Mesothelial cell of epicardium (in vitro differentiated cells): ENCODE measurements at places on chromosomes 3 and 15.

DNA sequence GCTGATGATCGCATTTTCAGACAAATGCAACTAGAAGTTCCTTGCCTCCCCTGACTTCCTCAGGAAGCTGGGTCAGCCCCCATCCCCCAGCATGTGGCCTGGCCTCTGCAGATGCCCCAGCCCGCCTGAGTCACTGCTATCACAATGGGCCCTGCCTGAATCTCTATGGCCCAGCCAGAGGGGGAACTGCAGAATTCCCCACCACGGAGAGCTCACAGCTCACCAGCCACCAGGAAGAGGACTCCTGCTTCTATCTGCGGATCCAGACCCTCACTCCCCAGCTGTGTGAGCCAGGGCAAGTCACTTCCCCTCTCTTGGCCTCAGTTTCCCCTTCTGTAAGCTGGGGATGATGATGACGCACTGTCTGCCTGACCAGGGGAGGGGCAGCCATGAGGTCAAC, 6.9 kb downstream of the PLXND1 start:
- DNase-seq = no peak

DNA sequence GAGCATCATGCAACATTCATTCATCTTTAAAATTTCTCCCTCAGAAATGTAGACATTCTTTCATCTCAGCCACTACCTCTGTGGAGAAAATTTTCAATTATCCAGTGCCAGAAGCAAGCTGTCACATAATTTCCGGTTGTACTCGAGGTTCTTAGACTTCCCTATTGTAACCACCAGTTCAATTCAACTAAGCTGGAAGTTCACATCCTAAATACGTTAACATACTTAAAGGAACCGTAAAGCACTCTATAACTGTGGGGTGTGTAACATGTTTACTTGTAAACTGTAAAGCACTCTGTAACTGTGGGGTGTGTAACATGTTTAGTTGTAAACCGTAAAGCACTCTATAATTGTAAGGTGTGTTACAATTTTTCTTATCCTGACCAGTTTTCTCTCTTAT, 150.3 kb downstream of the PLCL2 start:
- no peak for DNase-seq

DNA sequence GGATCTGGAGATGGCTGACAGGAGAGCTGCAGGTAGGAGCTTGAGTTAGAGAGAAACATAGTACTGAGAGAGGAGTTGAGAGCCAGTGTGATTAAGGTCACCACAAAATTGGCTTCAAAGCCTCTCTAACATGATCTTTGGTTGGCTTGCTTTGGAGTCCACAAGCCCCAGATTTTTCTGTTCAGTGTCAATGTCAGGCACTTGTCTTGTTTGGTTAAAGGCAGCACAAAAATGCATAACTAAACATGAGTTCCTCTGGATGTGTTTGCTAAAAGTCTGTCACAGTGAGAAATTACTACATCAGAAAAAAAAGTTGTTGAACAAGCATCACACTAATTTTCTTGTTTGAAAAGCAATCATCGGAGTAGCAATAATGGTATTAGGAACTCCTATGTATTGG, 440.5 kb downstream of the NTRK3 start:
- DNase-seq = no peak

DNA sequence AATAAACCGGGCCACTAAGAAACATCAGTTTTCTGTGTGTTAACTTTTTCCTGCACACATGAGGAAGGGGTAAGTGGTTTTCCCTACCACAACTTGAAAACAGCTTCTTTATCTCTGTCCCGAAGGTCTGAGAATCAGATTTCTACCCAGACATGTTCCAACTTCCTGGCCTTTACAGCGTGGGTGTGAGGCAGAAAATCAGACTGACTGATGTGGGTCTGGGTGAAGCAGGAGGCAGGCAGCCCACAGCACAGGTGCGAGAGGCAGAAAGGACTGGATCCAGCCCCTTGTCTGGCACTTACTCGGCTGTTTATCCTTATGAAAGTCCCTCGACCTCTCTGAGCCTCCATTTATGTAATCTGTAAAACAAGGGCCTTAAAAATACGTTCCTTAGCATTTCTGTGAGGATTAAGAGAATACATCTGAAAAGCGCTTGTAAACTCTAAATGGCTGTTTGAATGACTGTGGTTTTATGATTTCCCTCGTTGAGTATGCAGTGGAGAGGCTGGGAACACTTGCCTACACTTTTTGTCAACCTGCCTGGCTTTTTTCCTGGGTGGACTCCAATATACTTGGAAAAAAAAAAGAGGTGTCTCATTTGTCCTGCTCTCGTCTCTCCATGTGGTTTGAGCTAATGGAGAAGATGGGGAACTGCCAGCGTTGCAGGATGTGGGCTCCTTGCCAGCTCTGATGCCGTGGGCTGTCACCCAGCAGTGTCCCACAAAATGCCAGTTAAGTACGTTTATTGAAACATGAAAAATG, 3.1 kb downstream of the AGBL1 start:
- DNase-seq = no peak

GRCh38 chr3:65886391-65886790, 152.3 kb downstream of the MAGI1 start:
- no peak for DNase-seq

GRCh38 chr3:151751161-151751560, 17.4 kb downstream of the AADACL2 start:
- DNase-seq = no peak

DNA sequence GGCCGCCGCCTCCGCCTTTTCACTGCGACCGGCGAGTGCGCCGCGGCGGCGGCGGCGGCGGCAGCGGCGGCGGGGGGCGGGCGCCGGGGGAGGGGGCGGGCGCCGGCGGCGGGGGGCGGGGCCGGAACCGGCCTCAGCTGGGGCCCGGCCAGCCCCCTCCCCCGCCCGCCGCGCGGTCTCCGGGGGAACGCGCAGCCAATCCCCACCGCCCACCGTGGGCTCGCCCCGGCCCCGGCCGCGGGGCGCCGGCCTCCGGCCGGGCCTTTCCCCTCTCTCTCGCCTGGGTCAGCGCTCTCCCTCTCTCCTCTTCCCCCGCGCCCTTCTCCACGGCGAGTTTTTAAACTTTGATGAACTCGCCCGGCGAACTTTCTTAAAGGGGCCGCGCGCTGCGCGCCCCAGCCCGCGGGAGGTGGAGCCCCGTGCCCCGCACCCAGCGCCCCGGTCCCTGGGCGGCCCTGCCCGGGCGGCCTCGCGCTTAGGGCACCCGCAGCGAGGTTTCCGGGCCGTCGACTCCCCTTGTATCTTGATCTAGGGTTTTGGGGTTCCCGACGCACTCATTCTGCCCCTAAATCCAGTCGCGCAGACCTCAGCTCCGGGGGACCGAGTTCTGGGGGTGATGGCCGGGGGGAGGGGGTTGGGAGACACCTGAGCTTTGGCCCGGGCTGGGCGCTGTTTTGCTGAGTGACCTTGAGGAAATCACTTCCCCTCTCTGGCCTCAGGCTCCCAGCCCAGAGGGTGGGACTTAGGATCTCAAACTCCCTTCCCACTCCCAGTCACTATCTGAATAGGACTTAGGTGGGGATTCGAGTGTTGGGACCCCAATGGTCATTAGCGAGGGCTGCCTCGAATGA, at the start of gene RBPMS2:
TSS of gene RBPMS2 (minus strand) at position 39 of the 851 bp plus-strand sequence. CDS start 270 bp downstream, outside the sequence.
- DNase-seq = peak; percentile 50

- DNase-seq = peak; percentile 43
Observed at GRCh38 chr3:124467980-124468902, 262.0 kb upstream of the UMPS start.

GRCh38 chr15:76502678-76503077, 166.1 kb downstream of the ISL2 start:
- no peak for DNase-seq

GRCh38 chr15:33722005-33722672, 246.2 kb upstream of the CHRM5 start:
- no peak for DNase-seq

- no peak for DNase-seq
Observed at GRCh38 chr3:104885214-104885814, 481.4 kb upstream of the ALCAM start.

DNA sequence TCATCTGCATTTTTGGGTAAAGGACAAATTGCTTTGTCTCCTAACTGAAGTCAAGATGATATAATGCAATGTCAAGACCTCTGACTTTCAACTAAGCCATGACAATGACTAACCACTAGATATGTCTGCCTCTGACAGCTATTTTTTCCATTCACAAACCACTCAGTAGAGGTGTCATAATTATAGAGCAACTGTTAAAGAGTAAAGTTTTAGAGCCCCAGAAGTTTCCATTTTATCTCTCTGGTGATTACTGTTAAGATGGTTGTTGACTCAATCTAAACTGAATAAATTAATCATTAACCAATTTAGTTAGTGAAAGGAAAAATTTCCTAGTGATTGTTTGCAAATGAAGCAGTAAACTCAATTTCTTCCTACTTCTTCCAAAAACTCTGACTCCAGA, 779.9 kb downstream of the GRM7 start:
- no peak for DNase-seq

- DNase-seq = no peak
Observed at GRCh38 chr3:196821806-196822355, 45.8 kb upstream of the SENP5 start.

- no peak for DNase-seq
Observed at GRCh38 chr15:84817466-84818081, 418 bp downstream of the ALPK3 start.

GRCh38 chr3:32391643-32392535, at the start of gene CMTM7:
Gene CMTM7, plus strand, starts transcription at chr3:32391853. Its CDS starts 54 bp downstream, at chr3:32391907.
- DNase-seq = no peak

DNA sequence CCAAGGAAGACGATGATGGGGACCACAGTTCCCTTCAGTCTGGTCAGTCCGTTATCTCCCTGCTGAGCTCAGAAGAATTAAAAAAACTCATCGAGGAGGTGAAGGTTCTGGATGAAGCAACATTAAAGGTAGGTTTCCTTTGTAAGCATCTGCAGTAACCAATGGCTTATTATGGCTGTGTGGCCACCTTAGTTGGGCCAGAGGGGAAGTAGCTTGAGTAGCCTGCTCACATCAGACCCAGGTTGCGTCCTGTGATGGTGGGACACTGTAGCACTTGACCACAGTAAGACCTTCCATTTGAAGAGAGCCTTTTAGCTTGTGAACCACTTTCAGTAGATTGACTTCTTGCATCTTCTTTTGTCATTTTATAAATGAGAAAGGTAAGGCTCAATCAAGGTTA, 22.6 kb downstream of the STARD5 start:
- DNase-seq = no peak

GRCh38 chr3:63967675-63968611, 55.4 kb downstream of the PSMD6 start:
- no peak for DNase-seq

- DNase-seq = no peak
Observed at GRCh38 chr3:40078590-40078989, 230.9 kb upstream of the EIF1B start.

- no peak for DNase-seq
Observed at GRCh38 chr15:35545316-35545823, 595 bp downstream of the DPH6 start.

GRCh38 chr15:85380812-85381642, 624 bp downstream of the AKAP13 start:
- DNase-seq = peak; percentile 31

DNA sequence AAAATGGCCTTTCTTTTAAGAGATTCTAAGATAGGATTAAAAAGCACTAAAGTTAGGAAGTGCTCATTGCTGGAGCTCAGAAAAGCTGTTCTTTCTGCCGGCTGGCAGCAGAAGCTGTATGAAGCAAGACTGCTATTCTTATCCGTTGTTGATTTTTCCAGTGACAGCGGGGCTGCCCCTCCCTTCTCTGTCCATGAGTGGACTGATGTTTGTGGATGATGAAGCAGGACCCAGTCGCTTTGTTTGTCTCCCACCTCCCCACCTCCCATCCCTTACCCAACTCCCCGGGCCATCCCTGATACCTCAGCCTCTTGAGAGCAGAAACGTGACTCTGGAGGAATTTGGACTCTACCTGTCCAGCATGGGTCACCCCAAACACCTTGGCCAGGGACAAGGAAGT, 10.3 kb upstream of the MUSTN1 start:
- DNase-seq = no peak

DNA sequence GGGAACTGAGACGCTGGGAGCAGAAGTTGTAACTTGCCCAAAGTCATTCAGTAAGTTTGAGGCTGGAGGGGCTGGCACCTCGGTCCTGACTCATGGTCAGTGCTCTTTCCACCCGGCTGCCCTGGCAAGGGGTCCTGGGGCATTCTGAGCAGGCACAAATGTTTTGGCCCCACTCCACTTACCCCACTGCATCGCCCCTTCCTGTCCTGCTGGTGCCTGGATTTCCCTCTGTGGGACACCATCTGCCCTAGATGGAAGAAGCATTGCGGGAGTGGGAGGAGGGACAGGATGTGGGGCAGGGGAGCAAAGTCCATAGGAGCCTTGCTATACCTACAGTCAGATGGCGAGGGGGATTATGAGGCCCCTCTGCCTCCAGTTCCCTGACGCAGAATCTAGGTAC, 4.5 kb downstream of the CORO2B start:
- no peak for DNase-seq

- peak; percentile 33 for DNase-seq
Observed at GRCh38 chr15:66882251-66883020, 180.4 kb downstream of the SMAD6 start.
